GM04503 (cell line): ENCODE measurements at places on chromosomes 12 and 14.

DNA sequence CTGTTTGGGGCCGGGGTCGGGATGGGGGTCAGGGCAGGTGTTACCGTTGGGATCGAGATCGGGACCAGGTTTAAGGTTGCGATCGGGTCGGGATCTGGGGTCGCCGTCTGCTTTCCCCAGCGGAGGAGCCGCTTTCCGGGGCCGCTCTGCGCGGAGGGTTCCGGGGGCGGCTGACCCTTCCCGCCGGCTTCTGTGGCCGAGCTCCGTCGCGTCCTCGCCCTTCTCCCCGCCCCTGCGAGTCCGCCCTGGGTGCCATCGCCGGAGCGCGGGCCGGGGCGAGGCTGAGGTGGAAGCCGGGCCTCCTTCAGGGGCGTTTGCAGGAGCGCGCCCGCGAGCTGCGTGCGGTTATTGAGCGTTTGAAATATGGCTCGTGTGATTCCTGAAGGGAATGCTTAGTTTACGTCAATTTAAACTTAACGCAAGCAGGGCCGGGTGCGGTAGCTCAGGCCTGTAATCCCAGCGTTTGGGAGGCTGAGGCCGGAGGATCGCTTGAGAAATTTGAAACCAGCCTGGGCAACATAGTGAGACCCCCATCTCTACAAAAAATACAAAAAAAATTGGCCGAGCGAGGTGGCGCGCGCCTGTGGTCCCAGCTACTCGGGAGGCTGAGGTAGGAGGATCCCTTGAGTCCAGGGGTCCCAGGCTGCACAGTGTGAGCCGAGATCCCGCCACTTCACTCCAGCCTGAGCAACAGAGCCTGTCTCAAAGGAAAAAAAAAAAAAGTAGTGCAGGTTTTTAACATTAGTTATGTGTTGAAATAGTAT lies 620 bp downstream of the PGAM5 start:
- DNase-seq: no peak

DNA sequence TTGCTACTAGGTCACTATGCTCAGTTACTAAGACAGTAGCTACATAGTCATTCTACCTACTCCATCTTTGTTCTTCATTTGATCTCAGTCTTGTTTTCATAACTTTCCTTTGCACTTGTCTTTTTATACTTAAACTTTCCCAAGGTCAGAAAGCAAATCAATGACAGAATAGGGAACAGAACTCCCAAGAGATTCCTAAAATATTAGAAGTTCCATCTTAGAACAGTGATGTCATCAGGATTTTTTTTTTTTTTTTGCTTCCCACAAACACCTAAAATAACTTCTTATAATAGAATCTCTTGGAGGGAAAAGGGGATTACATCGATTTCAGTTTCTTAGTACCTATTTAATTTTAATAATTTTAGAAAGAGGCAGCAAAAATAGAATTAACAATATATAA lies 65.8 kb downstream of the NTN4 start:
- DNase-seq: no peak

DNA sequence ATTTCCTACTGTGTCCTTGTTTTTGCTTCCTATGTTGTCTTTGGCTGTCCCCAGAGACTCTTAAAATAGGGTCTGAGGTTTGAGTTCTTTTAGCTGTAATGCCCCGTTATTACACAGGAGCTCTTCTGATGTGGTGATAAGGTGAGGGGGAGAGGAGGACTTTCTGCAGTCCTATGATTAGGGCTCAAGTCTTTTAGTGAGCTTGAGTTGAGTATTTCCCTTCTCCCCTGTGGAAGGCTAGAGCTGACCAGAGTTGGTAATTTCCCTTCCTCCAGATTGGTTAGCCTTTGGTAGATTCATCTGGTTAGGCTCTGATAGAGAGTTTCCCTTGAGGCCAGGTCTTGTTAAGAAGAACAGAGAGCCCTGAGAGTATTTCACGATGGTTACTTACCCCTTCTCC lies 4.3 kb upstream of the HIF1A start:
- DNase-seq: no peak

DNA sequence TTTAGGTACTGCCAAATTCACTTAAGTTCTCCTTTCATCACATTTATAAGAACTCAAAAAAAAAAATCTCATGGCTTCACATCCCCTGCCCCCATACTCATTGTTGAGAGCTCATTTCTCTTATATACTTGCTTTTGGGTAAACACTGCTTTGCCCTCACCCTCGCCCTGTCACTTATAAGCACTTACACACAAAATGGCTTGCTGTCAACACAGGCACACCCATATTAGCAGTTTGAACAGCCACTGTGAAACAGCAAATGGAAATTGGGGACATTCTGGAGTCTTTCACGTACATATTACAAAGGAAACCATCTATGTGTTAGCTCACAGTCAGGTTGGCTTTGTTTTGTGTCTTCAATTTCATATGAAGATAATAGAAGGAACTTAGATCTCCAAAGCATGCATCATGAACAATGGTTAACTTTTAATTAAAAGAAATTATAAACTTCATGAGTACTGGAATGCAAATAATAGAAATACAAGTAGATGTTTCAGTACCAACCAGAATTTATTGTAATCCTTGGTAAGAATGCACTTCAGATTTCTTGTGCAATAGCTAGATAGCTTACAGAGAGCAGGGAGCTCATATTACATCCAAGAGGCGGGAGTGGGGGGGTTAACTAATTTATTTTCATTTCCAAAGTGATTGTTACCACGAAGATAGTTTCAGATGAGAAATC lies 272.2 kb downstream of the ALG10B start:
- no peak for DNase-seq

DNA sequence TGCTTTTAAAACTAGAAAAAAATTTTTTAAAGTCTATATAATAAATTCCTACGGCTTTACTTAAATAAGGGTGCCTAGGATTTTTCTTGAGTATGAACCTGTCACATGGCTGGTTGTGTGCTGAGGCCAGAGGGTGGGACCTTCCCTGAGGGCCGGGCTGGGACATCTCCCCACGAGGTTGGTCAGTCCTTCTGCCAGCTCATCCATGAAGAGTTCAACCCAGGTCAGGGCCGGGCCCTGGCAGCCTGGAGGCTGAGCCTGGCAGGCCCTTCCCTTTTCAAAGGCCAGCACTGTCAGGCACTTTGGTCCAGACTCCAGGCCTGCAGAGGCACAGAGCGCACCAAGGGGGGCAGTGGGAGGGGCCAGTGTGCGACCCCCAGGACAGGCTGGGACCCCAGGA lies 31.7 kb downstream of the TNFAIP2 start:
- DNase-seq: peak; percentile 62

DNA sequence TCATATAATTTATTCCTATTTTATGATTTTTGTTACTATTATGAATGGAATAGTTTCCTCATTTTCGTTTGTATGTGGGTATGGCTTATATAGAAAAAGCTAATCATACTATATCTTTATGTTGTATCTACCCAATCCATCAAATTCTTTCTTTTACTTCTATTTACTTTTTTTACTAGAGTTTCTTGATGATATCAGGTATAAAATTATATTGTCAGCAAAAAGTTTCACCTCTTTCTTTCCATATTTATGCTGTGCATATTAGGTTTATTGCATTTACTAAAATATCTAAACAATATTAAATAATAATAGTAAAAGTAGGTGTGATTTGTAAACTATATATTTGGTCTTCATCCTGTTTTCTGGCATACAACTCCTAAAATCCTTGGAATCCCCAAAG lies 146.7 kb upstream of the PLXNC1 start:
- DNase-seq: no peak

GRCh38 chr14:76205708-76206107 lies 54.0 kb downstream of the GPATCH2L start:
- DNase-seq: no peak

- no peak for DNase-seq
Observed at GRCh38 chr14:69997849-69998248, 118.6 kb downstream of the SMOC1 start.
